Bronchial epithelial cell (primary cell): ENCODE measurements at places on chromosomes 12 and 14.

DNA sequence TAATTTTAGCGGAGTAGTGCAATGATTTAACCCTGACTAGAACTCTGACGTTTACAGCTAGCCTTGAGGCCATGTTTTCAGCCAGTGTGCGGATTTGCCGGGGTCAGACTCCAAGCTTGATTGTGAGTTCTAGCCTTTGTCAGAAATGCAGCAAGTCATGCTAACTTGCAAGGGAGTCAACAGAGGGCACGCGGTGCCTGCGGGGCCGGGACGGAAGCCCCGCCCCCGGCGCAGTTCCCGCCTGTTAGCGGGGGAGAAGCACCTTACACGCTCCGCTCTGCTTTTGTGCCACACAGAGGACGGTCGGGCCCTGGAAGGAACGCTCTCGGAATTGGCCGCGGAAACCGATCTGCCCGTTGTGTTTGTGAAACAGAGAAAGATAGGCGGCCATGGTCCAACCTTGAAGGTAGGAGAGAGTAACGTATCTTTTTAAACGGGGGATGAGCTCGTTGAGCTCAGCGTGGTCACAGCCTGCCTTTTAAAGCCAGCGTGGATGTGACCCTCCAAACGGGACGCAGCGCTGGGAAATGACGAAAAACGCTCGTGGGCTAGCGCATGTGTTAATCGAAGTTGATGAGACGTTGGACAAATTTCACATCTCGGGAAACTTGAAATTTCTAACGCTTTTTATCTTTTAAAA lies 14.8 kb upstream of the EID3 start:
- peak; percentile 84 for DNase-seq

DNA sequence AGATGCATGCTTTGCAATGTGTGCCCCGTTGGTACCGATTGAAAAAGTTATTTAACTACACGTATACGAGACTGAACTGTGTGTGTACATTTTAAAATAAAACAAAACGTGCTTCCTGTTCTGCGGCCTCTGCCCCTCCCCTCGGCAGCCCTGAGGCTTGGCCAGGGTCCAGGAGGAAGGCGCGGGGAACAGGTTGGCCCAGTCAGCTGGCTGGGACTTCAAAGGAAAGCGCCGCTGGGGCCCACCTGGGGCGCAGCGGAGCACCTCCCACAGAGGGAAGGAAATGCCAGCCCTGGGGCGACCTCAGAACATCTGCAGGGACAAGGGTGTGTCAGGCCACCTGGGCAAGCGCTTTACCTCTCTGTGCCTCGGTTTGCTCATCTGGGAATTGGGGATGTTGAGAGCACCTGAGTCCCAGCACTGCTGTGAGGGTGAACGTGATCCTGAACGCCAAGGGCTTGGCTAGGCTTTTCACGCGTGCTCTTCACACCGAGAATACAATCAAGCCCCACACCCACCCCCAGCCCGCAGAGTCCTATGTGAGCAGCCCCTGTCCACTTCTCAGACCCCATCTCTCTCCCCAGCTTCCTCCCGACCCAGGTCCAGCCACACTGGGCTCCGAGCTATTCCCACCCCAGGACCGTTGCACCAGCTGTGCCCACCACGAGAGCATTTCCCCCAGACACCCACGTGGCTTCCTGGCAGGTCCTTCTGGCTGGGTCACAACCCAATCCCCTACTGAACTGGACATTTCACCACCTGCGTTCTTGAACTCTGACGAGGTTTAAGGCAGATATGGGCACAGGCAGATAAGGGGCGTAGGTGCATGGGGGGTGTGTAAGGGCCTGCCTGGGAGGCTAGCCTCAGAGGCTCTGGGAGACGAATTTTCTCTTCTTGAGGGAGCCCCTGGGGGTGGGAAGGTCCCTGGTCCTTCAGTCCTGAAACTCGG lies 41.9 kb upstream of the NCOR2 start:
- DNase-seq = peak; percentile 74

- no peak for DNase-seq
These were observed 90.1 kb downstream of the RPAP3 start for GRCh38 chr12:47615711-47616110.

- no peak for DNase-seq
These were observed 8.7 kb downstream of the RHOJ start for GRCh38 chr14:63212776-63213500.

DNA sequence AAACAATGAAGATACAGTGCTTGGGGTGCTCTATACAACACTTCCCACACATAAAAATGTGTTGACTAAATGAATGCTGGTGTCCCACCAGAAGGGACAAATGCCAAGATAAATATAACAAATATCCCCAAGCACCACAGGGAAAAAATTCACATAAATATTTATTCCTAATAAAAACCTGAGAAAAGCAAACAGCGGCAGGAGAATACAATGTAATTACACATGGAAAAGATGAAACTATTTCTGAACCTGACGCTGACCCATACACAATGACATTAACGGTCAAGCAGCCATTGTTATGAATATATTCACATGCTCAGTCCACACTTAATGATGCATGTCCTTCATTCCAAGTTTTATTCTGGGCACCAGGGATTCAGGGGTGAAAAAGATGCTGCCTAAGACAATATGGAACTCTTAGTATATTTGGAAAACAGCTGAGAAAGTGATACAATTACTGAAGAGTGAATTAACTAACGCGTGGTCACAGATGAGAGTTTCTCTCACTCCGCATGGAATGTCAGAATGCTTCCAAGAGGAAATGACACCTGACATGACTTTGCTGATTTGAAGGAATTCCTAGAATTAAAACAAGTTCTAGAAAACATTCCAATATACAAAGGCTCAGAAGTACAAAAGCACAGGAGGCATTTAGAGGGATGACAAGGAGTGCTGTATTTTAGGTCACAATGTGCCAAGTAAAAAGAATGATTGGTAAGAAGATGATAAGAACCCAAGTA lies 27.9 kb upstream of the PTPRR start:
- no peak for DNase-seq

GRCh38 chr12:71799106-71799505 lies 40.5 kb upstream of the TBC1D15 start:
- DNase-seq = peak; percentile 42

DNA sequence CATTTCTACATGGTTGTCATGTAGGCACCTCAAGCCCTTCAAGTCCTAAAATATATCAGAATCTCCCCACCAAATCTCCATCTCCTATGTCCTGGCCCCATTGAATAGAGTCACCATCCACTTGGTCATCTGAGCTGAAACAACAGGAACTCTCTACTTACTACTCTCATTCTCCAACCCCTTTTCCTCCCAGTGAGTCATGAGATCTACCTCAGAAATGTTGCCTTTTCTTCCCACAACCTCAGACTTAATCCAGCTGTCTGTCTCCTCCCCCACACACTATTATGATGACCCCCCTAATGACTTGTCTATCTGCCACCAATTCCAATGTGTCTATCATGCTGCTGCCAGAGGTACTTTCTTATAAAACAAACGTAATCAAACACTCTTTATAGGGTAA lies 72.3 kb upstream of the TMEM263 start:
- no peak for DNase-seq

DNA sequence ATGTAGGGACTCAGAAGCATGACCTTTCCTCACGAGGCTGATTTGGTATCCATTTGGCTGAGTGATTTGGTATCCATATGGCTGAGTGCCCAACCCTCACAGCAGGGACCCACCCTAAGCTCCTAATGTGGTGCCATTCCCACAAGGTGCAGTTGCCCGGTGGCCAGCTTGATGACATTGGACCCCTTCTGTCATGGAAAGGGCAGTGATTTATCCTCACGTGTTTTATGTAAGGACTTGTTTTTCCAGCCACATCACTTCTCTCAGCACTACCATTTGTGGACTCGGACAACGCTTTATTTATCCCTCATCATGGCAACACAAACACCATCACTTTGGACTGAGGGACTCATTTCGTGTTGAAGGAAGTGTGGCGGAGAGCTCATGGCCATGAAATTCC lies 8.5 kb upstream of the CDC42BPB start:
- no peak for DNase-seq

- DNase-seq = no peak
These were observed 211.4 kb downstream of the NTF3 start for GRCh38 chr12:5643266-5643665.

- DNase-seq = no peak
These were observed 51.7 kb downstream of the SLC25A47 start for GRCh38 chr14:100374876-100375265.

GRCh38 chr12:90628213-90628612 lies 326.8 kb downstream of the CCER1 start:
- DNase-seq = peak; percentile 26

DNA sequence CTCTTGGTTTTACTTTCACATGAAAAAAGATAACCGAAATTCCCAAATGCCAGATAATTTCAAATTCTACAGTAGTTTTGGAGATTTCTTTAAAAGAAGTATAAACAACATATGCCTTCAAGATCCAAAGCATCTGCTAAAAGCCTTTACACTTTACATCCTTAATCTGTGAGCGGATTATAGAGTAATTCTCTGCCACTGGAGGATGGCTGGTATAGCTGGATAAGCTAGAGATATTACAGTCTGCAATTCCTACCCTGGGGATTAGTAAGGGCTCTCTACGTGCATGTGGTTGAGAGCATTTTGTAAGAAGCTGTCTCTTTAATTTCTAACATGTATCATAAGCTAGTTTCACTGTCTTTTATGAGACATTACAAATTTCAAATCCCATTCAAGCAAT lies 240.3 kb upstream of the HMGA2 start:
- DNase-seq = no peak

- peak; percentile 3 for DNase-seq
These were observed 70.2 kb upstream of the TCL1A start for GRCh38 chr14:95784137-95784536.

DNA sequence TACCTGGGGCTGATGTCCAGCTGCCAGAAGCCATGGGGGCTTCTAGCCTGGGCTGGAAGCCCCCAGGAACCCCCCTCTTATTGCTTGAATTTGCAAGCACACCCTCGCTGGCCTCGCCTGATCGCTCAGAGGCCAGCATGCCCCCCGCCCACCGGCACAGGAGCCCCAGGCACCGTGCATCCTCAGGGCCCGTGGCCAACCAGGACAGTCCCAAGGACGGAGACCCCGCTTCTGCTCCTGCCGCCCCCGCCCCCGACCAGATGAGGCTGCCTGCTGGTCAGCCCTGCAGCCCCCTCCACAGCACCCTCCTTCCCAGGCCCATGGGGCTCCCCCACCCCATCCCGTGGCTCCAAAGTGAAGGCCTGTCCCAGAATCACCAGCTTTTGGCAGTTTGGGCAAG lies 21.2 kb downstream of the RAB35 start:
- DNase-seq = no peak

GRCh38 chr14:27836386-27836785 lies 930.2 kb upstream of the FOXG1 start:
- no peak for DNase-seq

GRCh38 chr14:96586921-96587822 lies 85.0 kb downstream of the PAPOLA start:
- no peak for DNase-seq

GRCh38 chr12:49909826-49910225 lies 6.1 kb upstream of the FAIM2 start:
- DNase-seq = peak; percentile 90

DNA sequence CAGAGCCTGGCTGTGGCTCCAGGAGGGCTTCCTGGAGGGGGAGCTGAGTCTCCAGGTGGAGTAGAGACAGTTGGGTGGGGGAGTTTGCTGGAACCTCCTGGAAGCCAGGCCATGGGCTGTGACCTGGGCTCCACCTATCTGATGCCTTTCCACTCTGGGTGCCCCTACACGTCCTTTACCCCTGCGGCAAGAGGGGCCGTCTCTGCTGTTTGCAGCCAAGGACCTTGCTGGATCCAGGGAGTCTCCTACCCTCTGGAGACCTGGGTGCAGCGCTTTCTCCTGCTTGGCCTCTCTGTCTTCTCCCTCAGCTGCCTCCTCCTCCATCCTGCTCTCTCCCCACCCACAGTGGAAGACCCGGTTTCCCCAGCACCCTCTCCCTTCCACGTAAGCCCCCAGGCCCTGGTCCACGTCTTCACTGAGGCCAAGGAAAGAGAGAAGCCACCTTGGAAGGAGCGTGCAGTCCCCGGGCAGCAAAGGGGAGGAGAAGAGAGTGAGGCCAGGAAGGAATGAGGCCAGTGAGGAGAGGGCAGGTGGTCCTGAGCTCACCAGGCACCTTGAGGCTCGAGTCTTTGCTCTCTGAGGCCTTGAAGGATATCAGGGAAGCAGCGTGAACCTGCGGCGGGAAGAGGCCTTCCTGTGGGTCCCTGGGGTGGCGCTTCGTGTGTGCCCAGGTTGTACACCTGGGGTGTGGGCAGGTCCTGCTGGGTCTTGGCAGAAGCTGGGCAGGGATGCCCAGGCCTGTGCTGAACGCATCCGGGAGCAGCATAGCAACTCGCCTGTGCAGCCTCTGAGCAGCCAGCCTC lies 294.3 kb upstream of the RTL1 start:
- DNase-seq = no peak

DNA sequence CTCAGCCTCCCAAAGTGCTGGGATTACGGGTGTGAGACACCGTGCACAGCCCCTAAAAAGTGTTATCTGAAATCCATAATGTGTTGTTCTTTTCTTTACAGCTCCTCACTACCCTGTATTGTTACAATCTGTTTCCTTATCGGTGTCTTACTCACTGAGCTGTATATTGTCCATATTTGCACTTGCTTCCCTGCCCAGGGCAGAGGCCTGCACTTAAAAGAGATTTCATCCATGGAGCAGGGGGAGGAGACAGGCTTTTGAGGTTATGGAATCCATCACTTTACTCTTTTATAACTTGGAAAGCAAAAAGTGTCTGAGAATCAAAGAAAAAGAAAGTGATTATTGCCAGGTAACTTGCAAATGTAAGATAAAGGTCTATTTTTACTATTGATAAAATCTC lies 251.0 kb downstream of the DIO2 start:
- no peak for DNase-seq

DNA sequence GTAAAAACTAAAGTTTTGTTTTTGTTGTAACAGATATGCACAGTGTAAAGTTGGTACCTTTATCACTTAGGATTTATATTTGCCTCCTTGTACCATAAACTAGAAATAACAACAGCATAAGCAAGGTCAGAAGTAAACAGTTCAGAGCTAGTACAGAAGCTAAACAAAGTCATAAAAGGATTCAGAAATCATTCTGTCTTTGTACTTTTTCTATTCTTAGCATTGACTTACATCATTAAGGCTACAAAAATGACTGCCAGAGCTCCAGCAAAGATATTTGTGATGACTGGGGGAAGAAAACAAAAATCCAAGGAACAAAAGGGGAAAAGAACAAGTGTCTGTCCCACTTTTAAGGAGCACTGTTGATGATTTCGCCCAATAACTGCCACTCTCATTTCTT lies 347.2 kb downstream of the CCDC91 start:
- no peak for DNase-seq

DNA sequence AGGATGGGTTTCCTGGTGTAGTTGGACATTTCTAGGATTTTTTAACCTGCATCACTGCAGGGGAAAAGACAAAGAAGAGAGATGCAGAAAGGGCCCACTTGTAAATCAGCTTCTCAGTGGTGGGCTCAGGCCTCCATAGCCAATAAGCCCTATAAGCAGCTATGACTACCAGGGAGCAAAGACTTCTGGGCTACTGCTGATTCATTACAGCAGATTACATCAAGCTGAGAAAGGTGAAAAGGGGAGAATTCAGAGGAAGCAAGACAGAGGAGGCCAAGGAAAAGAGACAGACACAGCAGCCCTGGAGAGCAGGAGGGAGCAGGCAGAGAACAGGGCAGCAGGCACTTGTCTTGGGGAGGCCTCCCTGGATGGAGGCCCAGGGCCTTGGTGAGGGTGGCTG lies 95.2 kb downstream of the KCNA5 start:
- peak; percentile 49 for DNase-seq
